Stimulated activated CD4-positive, alpha-beta T cell treated with anti-CD3 and anti-CD28 coated beads, Interleukin-12 subunit alpha, Interleukin-12 subunit beta, amount 100 ng/mL, for 4 hours (primary cell): ENCODE measurements at places on chromosomes 6 and 20.
A peak's percentile ranks its signal among the peaks of the same experiment; 100 is the strongest.

GRCh38 chr6:44113414-44113813 lies 13.8 kb downstream of the MRPL14 start:
- DNase-seq = no peak

- DNase-seq = no peak
Measured at GRCh38 chr6:5422321-5422915, 161.1 kb downstream of the FARS2 start.

DNA sequence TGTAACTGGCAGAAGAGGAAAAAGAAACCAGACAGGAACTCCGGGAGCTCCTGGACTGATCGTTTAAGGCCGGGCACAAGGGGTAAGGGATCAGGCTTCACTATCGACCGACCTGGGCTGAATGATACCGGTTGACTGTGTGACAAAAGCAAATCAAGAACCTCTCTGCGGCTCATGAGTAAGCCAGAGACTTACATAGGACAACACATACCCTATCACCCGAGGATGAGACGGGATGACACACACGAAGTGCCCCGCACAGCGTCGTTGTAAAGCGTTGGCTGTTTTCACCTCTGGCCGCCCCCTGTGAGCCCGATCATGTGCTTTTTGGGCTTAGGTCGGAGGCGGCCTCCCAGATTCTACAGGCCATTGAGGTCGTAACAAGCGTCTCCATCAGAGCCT lies 695 bp upstream of the TGIF2 start:
- peak; percentile 59 for DNase-seq

GRCh38 chr6:21907291-21907690 lies 313.7 kb downstream of the SOX4 start:
- DNase-seq = no peak

DNA sequence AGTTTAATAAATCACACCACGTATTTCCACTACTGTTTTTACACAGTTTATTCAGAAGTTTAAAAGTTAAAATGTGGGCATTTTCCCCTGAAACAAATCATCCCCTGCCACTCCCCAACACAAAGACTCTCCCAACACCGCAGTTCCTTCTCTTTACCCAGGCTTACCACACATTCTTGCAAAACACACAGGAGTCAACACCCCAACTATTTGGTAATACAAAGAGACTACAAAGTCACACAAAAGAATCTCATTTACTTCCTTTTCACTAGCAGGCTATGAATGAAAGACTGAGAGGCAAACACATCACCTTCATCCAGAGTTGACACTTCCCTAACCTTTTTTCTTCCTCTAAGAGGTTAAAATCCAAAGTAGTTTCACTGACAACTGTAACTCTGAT lies 51.1 kb downstream of the KCTD20 start:
- DNase-seq = no peak

GRCh38 chr20:35508493-35509218 lies 20.8 kb downstream of the C20orf173 start:
- no peak for DNase-seq

DNA sequence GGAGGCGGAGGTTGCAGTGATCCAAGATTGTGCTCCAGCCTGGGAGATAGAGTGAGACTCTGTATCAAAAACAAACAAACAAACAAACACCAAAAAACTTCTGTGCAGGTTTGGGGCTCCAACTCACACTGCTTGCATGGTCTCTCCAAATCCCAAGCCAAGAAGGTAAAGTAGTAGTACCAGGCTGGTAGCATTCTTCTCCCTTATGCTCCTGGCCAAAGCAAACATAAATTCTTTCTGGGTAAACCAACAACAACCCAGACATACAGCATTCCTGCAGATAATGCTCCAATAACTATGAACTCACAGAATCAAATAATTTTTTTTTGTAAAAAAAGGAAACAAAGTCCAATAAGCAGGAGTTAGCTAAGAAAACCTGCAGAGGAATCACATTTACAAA lies 57.8 kb upstream of the KLHL31 start:
- no peak for DNase-seq

GRCh38 chr6:83854001-83854501 lies 891 bp downstream of the RIPPLY2 start:
- DNase-seq = no peak

DNA sequence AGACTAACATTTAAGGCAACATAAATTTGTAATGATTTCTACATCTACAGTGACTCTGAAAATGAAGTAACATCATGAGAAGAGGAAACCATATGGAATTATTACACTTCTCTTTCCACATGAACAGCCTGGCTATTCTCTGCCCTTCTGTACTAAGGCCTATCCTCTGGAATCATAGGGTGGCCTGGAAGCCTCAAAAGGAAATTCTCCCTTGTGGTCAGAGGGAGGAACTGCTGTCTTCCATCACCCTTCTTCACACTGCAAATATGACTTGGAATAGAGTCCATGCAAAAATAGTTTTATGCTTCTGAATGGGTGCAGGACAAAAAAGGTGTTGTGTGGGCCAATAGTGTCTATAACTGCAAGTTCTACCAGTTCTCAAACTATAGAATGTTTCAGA lies 44.6 kb upstream of the SH3BGRL2 start:
- DNase-seq = no peak

DNA sequence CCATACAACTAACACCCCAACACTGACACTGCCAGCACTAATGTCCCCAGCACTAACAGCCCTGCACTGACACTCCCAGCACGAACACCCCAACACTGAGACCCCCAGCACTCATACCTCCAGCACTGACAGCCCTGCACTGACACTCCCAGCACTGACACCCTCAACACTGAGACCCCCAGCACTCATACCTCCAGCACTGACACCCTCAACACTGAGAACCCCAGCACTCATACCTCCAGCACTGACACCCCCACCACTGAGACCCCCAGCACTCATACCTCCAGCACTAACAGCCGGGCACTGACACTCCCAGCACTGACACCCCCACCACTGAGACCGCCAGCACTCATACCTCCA lies 57.2 kb downstream of the ERMARD start:
- no peak for DNase-seq

- DNase-seq = no peak
Measured at GRCh38 chr20:58401162-58401561, 12.1 kb downstream of the VAPB start.

- no peak for DNase-seq
Measured at GRCh38 chr6:108944707-108945680, 96.8 kb downstream of the ARMC2 start.

DNA sequence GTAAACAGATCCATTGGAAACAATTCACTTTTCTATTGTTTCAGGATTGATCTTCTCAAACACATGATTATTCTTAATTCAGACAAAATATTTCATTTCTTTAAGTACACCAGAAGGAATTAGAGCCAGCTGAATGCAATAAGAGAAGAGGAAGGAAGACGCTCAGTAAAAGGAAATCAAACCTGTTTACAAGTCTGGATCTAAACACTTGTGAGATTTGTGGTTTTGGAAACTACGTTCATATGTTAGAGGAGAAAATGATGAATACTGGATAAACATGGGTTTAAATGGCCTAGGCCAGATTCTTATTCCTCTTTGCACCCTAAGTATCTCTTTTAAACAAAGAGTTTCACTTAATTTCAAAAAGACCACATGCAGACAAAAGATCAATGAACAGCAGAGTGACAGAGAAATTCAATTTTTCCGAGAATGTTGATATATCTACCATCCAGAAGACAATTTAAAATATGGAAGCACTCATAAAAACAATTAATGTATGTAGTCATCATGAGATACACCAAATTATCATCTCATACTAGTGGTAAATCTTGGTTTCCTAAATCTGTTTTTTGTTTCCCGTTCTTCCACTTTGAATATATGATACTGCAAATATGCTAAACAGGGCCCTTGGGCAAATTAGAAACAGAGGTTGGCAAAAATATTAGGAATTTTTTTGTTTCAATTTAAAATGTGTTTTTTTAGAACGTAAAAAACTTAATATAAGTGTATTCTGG lies 703.5 kb upstream of the CITED2 start:
- no peak for DNase-seq
